ENCODE measurements at places on chromosomes 7 and 10.

- DNase-seq, result no peak
Observed at GRCh38 chr7:4080954-4081353, 601.1 kb upstream of the FOXK1 start.

DNA sequence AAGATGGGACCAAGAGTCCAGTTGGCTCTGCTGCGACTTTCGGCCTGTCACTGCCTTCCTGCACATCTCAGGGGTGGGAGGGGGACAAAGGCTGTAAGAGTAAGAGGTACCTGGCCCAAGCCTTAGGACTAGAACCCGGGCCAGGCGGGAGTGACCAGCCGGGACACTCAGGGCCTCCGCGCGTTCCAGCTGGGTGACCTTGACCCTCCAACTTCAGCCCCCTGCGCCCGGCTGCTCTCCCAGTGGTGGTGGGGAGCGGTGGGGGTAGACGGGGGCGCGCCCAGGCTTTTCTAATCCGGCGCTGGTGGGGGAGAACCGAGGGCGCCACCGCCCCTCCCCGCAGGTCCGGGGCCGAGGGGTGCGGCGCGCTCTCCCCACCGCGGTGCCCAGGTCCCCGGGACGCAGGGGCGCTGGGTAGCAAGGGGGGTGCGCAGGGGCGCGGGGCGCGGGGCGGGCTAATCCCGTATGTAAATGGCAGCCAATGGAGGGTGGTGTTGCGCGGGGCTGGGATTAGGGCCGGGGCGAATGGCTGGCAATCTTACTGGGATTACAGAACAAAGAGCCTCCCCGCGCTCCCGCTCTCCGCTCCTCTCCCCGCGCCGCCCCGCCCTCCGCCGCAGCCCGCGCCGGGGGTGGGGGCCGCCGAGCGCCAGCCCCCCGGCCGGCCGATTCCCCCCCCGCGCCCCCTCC lies at the start of gene GTF2IRD1:
Gene GTF2IRD1, plus strand, starts transcription at position 585 of the 690 bp plus-strand sequence. CDS start 54,175 bp downstream, outside the sequence.
- DNase-seq, result no peak

GRCh38 chr10:87916515-87916914 lies 53.1 kb downstream of the PTEN start:
- DNase-seq, result no peak

DNA sequence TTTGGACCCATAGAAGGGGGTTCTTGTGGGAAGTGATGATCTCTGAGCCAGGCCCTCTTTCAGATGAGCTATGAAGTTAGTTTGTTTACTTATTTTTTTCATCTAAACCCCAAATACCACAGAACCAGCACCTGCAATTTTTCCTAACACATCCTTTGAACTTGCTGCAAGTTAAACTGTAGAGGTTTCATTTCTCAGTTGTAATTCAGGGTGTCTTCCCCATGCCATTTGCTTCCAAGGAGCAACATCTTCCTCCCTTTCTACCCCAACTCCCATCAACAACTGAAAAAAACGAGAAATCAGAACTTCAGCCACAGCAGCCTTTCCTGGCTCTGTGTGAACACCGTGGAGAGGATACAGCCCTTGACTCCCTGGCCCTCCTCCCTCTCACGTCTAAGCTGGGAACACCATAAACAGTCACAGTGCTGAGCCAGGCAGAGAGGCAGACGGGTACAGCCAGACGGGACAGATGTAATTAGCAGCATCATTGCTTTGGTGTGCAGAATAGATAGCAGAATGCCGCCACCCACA lies 63.6 kb downstream of the RGS10 start:
- no peak for DNase-seq

DNA sequence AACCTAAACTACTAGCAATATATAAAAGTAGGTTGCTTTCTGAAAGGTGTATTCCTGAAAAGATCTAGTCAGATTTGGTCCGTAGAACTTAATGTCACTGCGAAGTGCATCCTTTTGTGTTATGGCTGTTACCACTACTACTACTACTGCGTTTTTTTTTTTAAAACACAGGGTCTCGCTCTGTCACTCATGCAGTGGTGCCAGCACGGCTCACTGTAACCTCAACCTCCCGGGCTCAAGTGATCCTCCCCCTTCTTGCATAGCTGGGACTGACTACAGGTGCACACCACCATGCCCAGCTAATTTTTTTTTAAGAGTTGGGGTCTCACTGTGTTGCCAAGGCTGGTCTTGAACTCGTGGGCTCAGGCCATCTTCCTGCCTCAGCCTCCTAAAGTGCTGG lies 14.5 kb downstream of the WIPI2 start:
- DNase-seq, result no peak

DNA sequence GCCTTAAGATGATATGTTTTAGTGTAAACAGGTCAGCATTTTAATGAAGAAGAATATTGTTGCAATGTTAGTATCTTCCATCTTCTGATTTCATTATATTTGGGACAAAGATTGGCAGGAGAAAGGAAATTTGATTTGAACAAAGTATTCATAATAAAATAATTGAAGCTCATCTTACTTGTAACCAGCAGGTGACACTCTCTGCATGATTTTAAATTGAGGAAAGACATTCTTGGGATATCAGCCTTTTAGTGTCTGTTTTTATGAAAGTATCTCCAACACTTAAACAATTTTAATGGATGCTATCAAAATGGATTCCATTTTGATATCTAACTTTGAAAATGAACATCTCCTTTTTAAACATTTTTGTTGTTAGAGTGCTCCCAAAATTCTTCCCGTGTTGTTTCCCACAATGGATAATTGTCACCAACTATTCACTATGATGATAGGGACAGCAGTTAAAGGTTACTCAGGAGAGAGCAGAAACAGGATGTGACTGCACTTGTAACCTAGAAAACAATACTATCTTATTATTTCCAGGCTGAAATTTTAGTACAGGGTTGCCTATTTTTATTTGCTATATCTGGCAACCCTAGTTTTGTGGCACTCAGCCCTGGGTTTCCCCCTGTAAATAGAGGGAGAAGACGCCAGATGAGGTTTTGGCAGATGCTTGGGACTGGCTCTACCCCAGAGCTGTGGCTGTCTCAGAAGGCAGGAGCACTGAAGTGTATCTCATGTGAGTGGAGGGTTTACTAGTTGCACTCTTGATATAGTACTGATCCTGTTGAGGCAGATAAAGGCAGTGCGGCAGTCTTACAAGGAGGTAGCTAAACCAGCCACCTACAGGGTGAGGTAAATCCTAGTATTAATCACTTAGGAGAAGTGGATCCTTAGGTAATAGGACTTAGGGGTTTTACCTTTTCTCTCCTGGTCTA lies 31.0 kb upstream of the ABCB4 start:
- no peak for DNase-seq

GRCh38 chr10:124305131-124305530 lies 113.6 kb downstream of the OAT start:
- no peak for DNase-seq

DNA sequence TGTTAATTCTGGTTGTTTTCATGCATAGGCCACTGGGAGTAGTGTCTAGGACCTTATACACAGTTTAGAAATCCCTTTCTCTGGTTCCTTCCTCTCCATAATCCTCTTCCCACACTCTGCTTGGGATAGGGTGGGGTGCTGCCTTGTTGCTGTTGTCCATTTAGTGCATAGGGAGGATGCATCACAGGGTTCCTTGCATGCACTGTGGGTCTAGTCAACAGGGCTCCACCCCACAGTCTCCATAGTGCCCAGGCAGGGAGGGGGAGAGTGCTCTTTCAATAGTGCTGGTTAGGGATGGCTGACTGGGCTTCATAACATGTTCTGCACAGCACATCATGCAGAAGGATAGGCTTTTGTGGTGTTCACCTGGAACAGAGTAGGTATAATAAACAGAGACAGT lies 81.1 kb downstream of the ARHGAP12 start:
- no peak for DNase-seq

DNA sequence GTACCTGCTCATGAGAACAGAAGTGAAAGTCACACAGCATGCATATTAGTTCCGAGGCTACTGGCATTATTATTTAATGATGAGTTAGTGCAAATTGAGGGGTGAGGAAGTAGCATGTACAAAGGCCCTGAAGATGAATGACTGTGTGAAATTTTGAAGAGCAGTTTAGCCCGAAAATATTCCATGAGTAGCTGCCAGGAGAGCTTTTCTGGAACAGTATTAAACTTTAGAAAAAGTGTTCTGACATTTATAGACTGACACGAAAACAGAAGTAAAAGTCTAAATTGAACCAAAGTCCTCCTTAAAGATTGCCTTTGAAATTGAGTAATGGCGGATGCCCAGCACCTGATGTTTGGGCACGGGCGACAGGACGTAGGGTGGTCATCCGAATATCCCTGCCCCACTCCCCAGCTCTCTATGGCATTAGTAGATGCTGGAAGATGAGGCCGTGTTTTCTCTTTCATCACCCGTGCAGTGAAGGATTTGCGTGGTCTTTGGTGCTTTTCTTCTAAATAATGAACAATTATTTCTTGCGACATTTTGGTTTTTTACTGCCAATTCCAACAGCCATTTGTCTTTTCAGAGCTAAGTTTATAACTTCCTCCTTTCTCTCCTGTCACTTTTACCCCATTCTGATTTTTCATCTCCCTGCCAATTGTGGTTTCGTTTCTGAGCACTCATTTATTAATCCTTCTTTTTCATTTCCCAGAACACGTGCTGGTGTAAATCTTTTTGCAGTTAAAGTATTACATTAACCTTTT lies 192.6 kb downstream of the MGMT start:
- DNase-seq, result no peak

DNA sequence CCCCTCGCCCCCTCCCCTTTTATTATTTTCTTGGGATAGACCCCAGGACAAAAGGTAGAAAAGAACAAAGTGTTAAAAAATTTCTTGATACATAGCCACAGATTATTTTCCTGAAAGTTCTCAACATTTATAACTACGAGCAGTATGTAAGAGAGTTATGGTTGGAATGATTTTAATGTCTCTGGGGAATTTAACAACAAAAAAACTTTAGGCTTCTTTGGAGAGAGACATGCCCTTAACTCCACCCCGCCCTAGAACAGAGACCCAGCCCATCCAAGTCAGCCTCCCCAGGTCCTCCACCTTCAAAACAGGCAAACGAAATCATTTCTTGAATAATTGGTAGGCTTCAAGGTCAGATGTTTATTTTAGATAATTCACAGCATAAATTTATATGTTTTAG lies 97.1 kb downstream of the TCF7L2 start:
- no peak for DNase-seq

DNA sequence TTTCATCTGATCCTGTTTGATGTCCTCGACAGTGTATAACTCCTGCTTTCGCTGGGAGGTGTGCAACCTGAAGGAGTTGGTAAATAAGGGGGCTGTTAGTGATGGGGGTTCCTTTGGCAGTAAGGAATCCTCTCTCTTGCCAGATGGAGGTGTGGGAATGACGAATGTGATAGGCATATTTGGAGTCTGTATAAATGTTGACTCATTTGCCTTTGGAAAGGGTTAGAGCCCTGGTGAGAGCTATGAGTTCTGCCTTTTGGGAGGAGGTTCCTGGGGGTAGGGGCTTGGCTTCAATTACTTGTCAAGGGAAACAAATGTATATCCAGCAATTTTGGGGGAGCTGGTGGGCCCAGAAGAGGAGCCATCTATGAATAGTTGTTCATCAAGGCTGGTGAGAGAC lies 11.4 kb upstream of the CHST3 start:
- no peak for DNase-seq

- no peak for DNase-seq
Observed at GRCh38 chr7:54544149-54544526, 2.0 kb downstream of the VSTM2A start.

GRCh38 chr10:119653209-119653608 lies 2.0 kb downstream of the BAG3 start:
- DNase-seq, result no peak

DNA sequence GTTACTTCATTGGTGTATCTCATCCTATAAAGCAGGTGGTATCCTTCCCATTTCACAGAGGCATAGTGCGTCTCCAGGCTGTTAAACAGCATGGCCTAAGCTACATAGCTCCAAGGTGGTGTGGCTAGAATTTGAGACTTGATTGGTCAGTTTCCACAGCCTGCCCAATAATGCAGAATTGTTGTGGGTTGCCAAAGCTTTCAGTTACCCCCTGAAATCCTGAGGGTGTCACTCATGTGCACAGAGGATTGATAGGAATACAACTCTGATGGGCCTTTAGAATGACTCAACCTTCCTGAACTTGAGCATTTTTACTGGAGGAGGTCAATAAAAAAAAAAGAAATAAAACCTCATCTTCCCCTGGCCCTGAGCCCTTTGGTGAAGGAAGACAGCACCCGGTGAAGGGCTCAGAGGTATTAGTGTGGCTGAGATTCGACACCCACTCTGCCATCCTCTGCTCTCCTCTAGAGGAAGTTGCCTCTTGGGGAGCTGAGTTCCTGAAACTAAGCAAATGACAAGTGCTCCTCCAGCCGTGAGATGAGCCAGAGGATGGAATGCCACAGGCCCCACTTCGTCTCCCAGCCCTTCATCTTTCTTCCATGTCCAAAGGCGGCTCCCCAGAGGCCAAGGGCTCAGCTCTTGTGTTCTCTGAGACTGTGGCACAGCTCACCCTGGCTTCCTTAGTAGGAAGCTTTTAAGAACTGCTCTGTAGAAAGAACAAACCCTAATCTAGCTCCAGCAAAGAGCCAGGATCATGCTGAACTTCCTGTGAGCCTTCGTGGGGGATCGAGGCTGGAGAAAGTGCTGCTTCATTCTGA lies 1.0 kb downstream of the ACSL5 start:
- DNase-seq, result no peak

DNA sequence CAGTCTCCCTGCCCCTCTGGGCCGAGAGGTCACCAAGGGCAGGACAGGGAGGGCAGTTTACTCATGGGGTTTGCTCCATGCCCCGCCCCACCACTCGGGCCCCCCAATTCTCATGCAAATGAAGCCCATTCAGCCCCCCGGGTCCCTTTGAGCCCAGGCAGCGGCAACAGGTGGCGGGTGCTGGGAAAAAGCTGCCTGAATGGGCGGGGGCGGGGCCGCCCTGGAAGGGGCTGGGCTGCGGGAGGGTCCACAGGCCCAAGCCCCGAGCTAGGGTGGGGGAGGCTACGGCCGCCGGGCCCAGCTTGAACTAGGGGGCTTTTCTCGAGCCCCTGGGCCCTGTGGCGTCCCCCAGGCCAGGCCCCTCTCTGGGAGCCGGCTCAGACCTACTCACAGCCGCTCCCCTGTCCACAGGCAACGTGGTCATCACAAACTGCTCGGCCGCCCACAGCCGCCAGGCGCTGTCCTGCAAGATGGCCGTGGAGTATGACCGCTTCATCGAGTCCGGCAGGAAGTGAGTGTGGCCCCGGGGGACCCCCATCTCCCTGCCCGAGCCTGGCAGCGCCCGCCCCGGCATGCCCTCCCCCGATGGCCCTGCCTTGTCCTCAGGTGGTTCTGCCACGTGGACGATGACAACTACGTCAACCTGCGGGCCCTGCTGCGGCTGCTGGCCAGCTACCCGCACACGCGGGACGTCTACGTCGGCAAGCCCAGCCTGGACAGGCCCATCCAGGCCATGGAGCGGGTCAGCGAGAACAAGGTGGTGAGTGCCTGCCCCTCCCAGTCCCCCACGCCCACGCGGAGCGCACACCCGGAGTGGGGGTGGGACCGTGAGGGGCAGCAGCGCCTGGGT lies 5.5 kb downstream of the LFNG start:
- no peak for DNase-seq

GRCh38 chr10:42938351-42938750 lies 138.5 kb upstream of the RET start:
- no peak for DNase-seq

DNA sequence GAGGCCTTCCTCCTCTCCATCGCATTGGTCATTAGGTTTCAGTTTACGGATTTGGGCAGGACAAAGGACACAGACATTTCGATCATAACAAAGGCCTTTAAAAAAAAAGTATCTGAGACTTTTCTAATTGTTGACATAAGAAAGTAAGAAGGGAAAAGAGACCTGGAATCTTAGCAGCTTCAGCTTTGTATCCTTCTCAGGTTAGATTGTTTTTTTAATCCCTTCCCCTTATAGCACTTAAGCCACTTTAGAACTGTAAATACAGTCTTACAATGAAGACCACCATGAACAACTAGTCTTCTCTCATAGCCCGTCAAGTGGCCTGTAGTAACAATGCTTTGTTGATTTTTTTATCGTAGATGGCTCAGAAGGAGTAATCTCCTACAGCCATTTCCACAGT lies 45.2 kb downstream of the LMTK2 start:
- no peak for DNase-seq

Measured in NK-92 treated with Interleukin-12 subunit alpha and Interleukin-12 subunit beta, amount 100 ng/mL, for 24 hours (cell line).